Activated naive CD4-positive, alpha-beta T cell treated with anti-CD3 and anti-CD28 coated beads, Interleukin-2, amount 50 U/mL, for 72 hours (primary cell): ENCODE measurements at places on chromosomes 3 and 15. TPM values are rescaled to one million over a fixed set of nuclear protein-coding genes. Genes with fewer than 3 reads are reported as not detected.

The RNF123 gene
- total RNA-seq = 34.0 TPM

The RETNLB gene
- total RNA-seq = not detected

The ENTPD3 gene
- total RNA-seq = not detected

The ARL13B gene
- 9.5 TPM for total RNA-seq

The NR1I2 gene
- total RNA-seq = 0.82 TPM

The TOMM70 gene
- 47.2 TPM for total RNA-seq

The GHSR gene
- total RNA-seq = not detected

The CHRNA3 gene
- not detected for total RNA-seq

The SETD2 gene
- total RNA-seq = 35.3 TPM

The TRANK1 gene
- 16.8 TPM for total RNA-seq

The SERPINI2 gene
- not detected for total RNA-seq

The CTXN2 gene
- not detected for total RNA-seq

The SYNPR gene
- not detected for total RNA-seq

The PTH1R gene
- not detected for total RNA-seq
